ENCODE measurements at places on chromosomes 7 and 10.
A peak's percentile ranks its signal among the peaks of the same experiment; 100 is the strongest.

GRCh38 chr10:3217301-3217700, 44.7 kb upstream of the PITRM1 start:
- no peak for DNase-seq

DNA sequence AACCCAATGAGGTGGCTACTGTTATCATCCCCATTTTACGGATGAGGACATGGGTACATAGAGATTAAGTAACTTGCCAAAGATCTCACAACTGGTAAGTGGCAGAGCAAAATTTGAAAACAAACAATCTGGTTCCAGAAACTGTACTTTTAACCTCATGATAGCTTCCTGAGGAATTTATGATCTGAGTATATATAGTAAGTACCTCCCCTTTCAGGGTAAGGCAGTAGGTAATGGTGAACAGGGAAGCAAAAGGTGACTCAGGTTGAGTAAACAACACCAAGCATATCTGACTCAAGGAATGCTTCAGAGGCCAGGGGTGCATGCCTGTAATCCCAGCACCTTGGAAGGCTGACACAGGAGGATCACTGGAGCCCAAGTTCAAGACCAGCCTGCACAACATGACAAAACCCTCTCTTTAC, 21.1 kb downstream of the KLLN start:
- peak; percentile 84 for DNase-seq

DNA sequence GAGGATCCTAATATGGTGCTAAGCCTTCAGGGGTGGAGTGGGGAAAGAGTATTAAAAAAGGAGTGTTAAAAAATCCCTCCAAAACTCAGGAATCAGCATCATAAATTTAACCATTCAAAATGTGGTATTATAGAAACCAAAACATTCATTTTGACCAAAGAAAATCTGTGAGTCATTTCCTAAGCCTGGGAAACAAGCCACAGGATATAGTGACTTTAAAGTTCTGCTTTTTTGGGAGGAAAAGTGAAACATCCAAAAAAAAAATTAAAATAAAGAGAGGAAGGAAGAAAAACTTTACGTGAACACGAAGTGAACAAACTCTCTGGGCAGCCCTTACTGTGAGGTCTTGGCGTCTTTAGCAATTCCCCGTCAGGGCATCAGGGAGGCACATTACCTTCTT, 74.0 kb upstream of the GSDME start:
- no peak for DNase-seq

GRCh38 chr7:11858026-11858425, 26.0 kb upstream of the THSD7A start:
- DNase-seq = no peak
